Fibroblast of the conjunctiva (primary cell): ENCODE measurements at places on chromosomes 16 and 17.

GRCh38 chr16:11585460-11586377 is 1.0 kb downstream of the LITAF start:
- DNase-seq, result no peak

- DNase-seq, result peak; percentile 49
Measured at GRCh38 chr17:11644265-11645212, 46.3 kb downstream of the DNAH9 start.

DNA sequence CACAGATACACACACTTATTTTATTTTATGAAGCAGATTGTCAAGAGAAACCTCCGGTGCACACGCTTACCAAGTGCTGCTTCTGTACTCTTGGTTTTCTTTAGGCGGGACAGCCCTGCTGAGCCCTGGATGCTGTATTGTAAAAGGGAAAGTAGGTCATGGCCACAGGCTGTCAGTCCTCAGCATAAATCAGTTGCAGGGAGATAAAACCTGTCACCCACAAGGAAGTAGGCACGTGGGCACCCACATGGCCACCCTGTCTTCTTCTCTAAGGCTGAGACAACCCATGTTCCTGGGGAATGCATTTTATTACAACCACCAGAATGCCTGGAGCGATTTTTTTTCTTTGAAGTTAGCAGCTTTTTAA is 59.3 kb downstream of the ASIC2 start:
- no peak for DNase-seq

GRCh38 chr17:77326076-77326591 is 185.4 kb downstream of the SEC14L1 start:
- no peak for DNase-seq

- no peak for DNase-seq
Measured at GRCh38 chr16:28891964-28892890, 13.9 kb downstream of the ATP2A1 start.

GRCh38 chr17:13212860-13213259 is 195.0 kb upstream of the ELAC2 start:
- no peak for DNase-seq

DNA sequence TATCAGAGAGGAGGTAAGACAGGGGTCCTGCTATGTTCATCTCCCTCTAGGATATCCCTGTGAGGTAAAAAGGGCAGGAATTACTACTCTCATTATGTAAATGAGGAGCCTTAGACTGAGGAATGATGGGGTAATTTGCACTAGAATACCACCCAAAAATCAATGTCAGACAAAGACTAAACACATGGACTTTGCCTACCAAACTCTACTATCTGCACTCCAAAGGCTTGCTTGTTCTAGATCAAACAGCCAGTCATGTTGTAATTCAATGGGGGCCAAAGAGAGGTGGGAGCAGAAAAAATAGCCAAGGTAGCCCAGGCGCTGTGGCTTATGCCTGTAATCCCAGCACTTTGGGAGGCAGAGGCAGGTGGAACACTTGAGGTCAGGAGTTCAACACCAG is 120.7 kb downstream of the LYRM1 start:
- no peak for DNase-seq

GRCh38 chr16:56874800-56875199 is 9.8 kb downstream of the SLC12A3 start:
- DNase-seq, result no peak

GRCh38 chr16:88872650-88873331 is 6.3 kb upstream of the PABPN1L start:
- no peak for DNase-seq

- no peak for DNase-seq
Measured at GRCh38 chr17:13154398-13154797, 136.6 kb upstream of the ELAC2 start.

GRCh38 chr17:2282297-2282873 is 21.2 kb downstream of the SMG6 start:
- DNase-seq, result peak; percentile 78

DNA sequence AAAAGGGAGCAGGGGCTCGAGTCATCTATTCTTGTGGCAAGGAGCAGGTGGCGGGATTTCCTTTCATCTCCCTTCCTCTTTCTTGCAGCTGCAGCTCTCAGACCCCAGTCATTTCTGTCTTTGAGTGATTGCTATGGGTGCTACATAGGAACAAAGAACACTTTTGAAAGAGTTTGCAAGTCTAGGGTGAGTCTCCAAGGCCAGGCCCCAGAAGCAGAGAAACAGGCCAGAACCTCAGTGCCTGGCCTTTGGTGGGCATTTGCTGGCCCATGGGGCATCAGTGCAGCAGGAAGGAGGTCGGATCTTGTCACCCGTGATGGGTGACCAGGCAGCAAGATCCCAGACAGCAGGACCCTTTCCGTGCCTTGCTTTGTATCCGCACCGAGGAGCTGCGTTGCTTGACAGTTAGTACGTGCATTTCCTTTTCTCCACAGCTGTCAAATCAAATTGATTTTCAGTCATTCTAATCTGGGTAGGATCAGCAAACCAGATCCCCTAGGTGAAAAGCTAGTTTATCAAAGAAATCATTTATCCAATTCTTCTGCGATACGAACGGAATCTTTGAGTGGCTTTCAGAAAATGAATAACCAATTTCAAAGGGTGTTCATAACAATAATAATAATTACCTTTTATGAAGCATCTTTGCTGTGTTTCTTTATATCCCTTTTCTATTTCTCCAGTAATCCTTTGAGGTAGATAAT is 244.6 kb upstream of the MAF start:
- DNase-seq, result no peak

DNA sequence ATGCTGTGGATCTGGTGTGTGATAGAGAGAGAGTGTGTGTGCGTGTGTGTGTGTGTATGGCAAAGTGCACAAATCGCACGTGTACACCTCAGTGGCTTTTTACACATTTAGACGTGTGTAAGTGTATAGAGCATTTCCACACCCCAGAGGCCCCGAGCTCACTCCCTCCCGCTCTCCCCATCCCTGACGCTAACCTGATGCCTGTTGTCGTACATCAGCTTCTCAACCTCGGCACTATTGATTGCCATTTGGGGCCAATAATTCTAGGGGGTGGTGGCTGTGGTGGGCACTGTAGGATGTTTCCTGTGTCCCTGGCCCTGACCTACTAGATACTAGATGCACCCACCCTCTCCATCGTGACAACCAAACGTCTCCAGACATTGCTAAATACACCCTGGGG is 30.4 kb upstream of the CRISPLD2 start:
- no peak for DNase-seq

- no peak for DNase-seq
Measured at GRCh38 chr17:68145088-68145487, 102.8 kb upstream of the AMZ2 start.

DNA sequence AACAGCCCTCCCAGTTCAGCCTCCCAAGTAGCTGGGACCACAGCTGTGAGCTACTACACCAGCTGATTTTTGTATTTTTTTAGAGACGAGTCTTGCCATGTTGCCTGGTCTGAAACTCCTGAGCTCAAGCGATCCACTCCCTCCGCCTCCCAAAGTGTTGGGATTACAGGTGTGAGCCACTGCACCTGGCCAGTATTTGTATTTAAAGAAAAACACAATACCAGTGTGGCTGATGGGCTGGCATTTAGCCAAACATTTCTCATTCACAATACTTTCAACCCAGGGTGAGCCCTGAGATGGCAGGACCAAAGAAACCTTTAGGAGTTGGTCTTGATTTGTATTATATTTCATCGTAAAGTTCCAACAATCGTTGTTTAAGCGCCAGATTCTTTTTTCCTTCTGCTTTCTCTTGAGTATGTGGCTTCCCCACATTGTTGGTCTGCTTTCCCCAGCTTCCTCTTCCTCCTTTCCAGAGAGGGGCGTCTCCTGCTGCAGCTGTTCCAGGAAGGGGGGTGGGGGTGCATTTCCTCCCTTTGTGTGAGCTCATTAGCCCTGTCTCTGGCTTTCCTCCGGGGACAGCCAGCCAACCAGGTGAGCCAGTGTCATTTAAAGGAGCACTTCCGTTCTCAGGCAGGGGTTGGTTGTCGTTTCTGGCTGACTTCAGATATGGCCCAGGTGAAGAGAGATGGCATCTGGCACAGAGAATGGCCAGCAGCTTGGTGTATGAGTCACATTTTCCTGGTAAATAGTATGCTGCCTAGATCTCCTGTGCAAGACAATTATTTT is 79.9 kb downstream of the GPRC5B start:
- DNase-seq, result no peak

DNA sequence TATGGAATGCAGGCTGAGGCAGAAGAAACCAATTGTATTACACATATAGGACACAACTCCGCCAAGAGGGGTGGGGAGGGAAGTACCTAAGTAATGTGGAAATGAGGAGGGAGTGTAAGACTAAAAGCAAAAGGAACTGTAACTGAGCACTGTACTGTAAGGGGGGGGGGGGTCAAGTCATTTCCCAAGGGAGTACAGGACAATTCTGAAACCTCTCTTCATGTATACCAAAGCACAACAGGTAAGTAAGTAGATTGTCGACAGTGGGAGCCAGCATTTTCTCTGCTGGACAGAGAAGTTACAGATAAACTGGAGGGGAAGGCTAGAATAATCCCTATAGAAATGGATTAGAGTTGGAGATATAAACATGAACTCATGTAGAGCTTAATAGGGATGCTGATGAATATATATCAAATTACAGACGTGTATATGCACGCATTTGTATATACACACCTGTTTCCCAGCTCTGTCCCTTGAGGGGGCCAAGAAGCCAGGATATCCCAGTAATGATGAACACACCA is 6.4 kb downstream of the USP22 start:
- no peak for DNase-seq

GRCh38 chr17:49890077-49890821 is 42.4 kb upstream of the TAC4 start:
- DNase-seq, result peak; percentile 6

DNA sequence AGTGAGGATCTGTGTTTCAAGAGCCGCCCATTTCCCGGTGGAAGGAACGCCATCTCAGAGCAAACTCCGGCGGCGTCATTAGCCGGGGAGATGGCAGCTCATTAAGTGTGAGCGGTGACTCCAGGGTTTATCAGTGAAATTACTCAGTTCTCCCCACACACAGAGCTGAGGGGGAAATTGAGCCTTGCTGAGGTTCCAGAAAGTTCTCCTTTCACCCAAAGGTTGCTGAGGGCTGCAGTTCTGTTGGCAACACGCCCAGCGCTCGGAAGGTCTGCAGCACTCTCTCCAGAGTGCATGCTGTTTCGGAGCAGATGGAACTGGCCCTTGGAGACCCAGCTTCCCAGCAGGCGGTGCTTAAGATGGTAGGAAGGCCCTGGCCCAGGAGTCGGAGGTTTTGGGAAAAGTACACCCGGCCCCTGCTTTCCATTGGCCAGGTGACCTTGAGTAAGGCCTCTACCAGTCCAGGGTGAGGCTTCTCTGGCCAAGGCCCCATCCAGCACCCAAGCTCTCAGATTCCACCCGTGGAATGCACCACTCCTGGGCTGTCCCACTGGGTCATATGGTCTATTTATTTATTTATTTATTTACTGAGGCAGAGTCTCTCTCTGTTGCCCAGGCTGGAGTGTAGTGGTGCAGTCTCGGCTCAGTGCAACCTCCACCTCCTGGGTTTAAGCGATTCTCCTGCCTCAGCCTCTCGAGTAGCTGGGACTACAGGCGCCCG is 167.7 kb upstream of the CIBAR2 start:
- DNase-seq, result no peak

- no peak for DNase-seq
Measured at GRCh38 chr17:58403311-58403710, 14.0 kb downstream of the RNF43 start.

DNA sequence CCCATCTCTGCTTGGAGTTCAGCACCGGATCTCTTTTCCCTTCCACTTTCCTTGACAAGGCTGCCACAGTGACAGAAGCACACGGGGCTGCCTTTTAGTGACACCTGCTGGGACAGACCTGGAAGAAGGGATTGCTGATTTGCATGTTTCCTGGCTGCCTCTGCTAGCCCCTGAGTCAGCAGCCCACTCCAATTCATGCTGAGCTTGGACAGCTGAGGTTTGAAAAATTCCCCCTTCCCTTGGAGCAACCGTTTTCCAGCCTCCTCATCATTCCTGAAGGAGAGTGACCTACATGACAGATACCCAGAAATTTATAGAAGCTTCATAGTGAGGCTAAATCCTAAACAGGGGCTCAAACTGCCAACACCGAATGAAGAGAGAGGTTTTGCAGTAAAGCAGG is 18.8 kb upstream of the RBL2 start:
- no peak for DNase-seq

DNA sequence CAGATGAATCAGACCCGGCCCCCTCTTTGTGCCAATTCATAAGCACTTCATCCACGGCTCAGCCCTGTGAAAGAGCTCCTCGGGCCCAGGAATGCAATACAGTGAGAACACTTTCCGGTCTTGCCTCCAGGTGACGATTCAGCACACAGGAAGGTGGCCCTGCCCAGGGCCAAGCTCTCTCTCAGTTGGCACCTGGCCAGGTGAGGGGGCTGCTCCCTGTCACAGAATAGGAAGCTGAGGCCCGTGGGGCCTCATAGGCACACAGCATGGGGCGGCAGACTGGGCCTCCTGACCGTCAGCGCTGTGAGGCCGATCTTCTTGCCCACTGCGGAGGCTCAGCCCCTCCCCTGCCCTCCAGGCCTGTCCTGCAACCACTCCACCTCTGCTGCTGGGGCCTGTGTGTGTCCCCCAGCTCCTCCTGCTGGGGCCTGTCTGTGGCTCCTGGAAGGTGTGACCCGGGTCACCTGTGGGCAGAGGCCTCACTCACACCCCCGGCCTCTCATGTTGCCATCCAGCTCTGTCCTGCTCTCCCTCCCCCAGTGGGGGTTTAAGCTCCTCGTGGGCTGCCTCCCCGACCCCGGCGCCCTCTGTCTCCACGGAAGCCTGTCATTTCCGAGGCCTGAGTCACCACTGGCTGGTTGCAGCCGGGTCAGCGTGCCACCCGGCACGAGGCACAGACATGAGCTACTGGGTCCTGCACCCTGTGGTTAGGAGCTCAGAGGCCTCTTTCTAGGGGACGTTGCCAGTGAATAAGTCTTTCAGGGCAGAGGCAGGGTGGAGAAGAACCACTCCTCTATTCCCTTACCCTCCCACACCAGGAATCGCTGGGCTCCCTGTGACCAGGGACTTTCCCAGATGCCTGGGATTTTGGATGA is 114.4 kb downstream of the SEC14L1 start:
- peak; percentile 10 for DNase-seq

DNA sequence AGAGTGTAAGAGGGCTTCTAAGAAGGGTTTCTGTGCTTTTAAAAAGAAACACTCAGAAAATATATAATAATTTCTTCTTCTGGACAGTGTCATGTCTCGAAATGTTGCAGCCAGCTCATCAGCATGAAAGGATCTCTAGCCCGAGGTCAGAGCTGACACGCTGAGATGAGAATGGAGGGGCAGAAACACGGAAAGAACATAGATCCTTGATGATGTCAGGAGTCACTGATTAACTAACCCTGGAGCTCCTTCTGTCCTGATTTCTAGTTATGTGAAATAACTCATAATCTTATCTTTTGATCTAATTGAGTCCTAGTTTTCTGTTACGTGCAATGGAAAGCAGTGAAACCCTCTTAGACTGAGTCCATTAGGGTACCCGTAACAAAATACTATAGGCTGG is 10.3 kb upstream of the TOX3 start:
- no peak for DNase-seq

GRCh38 chr16:54843424-54843750 is 87.3 kb upstream of the IRX5 start:
- DNase-seq, result no peak
